NCI-H1436 (cell line): ENCODE measurements at places on chromosomes 5 and 9.
A peak's percentile ranks its signal among the peaks of the same experiment; 100 is the strongest.

- DNase-seq = no peak
Observed at GRCh38 chr9:137116027-137116507, 1.5 kb upstream of the DPP7 start.

DNA sequence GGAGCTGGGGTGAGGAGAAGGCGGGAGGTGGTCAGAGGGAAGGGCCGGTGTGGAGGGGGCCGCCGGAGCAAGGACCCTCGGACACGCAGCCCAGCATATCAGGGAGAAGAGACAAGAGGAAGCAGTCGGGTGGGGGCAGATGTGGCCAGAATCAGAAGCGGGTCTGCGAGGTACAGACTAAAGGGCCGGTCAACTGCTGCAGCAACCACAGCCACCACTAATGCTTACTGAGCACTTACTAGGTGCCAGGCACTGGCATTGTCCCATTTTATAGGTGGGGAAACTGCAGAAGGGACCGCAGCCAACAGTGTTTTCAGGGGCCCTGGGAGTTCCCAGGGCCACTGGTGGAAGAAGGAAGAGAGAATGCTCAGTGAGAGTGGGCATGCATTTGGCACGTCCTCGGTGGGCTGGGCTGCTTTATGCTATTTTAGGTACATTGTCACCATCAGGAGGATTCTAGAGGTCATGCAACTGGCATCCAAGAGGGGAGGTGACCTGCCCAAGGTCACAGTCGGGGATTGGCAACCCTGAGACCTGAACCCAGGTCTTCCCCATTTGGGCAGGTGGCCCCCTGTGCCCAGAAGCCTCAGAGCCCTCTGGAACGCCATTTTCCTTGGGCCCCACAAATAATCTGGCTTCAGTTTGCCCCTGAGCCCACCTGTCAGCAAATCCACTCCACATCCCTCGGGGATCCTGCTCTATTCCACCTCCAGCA, 53.4 kb downstream of the DUSP1 start:
- DNase-seq = no peak

DNA sequence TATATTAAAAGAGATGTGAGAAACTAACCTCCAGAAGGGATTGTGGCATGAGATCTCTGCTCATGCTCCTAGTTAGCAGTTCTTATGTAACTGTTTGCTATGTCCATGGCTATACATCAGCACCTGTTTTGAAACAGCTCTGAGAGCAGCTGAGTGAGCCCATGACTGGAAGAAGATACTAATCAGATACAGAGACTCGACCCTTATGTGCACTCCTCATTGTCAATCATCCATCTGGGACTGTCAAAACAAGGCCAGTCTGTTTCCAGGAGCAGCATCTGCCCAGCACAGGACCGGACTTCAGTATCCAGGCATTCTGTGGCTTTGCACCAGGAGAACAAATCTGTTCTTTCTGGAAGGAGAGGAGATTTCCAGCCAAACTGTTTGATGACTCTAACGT, 77.7 kb downstream of the EFNA5 start:
- no peak for DNase-seq

- no peak for DNase-seq
Observed at GRCh38 chr5:32934529-32934928, 223.4 kb downstream of the NPR3 start.

GRCh38 chr9:2159521-2160454, 144.6 kb downstream of the SMARCA2 start:
- no peak for DNase-seq

GRCh38 chr5:67652201-67652600, 455.6 kb upstream of the CD180 start:
- DNase-seq = no peak

GRCh38 chr5:178435321-178436238, 154.6 kb downstream of the COL23A1 start:
- DNase-seq = no peak

GRCh38 chr9:98640394-98640793, 68.3 kb downstream of the GABBR2 start:
- DNase-seq = no peak

- DNase-seq = peak; percentile 59
Observed at GRCh38 chr5:135887447-135887864, 8.2 kb downstream of the IL9 start.

DNA sequence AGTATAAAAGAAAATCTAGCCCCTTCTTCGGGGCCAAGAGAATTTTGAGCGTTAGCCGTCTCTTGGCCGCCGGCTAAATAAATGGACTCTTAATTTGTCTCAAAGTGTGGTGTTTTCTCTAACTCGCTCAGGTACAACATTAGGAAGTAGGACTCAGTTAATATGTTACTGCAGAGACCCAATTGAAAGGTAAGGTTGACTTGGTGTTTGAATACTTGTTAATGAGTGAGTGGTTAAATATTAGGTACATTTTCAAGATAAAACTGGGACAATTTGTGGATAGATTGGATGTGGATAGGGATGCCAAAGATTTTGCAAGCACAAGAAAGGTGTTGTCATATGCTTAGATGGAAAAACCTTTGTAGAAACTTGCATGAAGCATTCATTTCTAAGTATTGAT, 1177.3 kb upstream of the CDH18 start:
- no peak for DNase-seq

- DNase-seq = peak; percentile 90
Observed at GRCh38 chr9:123268465-123269259, at the start of gene STRBP. STRBP (minus strand) TSS chr9:123268586; CDS start chr9:123184134, 84,452 bp downstream.

DNA sequence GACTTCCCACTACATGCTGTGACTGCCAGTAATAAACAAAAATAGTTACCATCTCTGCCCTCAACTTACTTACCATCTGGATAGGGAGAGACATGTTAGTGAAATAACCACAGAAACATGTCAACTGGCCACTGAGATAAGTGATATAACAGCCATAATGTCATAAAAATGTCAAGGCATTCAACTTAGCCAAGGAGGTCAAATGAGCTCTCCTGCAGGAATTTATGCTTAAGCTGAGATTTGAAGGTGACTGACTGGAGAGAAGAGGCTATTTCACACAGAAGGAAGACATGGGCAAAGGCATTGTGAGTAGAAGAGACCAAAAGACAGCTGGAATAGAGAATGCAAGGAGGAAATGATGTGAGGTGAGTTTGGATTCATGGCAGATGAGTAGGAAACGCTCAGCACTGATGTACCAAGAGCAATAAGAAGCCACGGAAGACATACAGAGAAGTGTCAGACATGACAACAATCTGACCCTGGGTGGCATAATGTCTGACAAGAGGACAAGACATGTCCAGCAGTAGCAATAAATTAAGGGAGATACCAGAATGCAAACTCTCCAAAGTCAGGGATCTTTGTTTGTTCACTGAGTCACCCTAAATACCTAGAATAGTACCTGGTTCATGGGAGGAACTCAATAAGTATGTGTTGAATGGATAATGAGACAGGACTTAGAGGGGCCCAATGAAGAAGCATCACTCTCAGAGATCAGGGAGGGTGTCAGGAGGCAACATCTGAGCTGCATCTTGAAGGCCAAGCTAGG, 318.8 kb downstream of the ACTL7B start:
- DNase-seq = no peak

GRCh38 chr9:94639061-94639998, at the start of gene FBP1:
FBP1 (minus strand) TSS chr9:94639518; CDS start chr9:94639310, 208 bp downstream.
- no peak for DNase-seq

DNA sequence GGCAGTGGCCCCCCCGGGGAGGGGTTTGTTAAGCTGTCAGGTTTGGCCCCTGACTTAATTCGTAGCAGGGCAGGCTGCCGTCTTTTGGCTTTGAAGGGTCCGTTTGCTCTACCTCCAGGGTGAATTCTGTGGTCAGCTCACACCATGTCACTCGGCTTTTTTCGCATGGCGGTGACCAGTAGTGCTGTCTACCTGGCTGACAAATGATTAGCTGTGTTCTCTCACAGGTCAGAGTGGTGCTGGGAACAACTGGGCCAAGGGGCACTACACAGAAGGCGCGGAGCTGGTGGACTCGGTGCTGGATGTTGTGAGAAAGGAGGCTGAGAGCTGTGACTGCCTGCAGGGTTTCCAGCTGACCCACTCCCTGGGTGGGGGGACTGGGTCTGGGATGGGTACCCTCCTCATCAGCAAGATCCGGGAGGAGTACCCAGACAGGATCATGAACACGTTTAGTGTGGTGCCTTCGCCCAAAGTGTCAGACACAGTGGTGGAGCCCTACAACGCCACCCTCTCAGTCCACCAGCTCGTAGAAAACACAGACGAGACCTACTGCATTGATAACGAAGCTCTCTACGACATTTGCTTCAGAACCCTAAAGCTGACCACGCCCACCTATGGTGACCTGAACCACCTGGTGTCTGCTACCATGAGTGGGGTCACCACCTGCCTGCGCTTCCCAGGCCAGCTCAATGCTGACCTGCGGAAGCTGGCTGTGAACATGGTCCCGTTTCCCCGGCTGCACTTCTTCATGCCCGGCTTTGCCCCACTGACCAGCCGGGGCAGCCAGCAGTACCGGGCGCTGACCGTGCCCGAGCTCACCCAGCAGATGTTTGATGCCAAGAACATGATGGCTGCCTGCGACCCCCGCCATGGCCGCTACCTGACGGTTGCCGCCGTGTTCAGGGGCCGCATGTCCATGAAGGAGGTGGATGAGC, 1.4 kb downstream of the TUBB4B start:
- no peak for DNase-seq

DNA sequence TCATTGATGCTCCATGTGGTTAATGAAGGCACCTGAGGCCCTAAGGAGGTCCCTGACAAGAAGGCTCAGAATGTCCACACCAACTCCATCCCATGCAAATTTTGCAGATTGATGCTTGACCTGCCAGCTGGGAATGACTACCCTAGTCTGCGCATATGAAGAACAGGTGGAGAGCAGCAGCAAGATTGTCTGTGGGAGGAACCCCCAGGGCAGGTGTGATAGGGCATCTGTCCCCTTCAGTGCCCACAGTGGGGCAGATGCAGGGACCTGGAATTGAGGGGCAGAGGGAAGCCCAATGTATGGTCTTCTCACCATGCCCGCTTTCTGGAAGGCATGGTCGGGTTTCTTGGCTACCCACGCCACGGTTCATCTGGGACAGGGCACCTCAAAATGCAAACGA, 79.6 kb downstream of the MACROH2A1 start:
- no peak for DNase-seq

- DNase-seq = peak; percentile 1
Observed at GRCh38 chr5:94613583-94613982, 4.8 kb downstream of the KIAA0825 start.

- no peak for DNase-seq
Observed at GRCh38 chr5:178149199-178149932, 4.3 kb downstream of the NHP2 start.

DNA sequence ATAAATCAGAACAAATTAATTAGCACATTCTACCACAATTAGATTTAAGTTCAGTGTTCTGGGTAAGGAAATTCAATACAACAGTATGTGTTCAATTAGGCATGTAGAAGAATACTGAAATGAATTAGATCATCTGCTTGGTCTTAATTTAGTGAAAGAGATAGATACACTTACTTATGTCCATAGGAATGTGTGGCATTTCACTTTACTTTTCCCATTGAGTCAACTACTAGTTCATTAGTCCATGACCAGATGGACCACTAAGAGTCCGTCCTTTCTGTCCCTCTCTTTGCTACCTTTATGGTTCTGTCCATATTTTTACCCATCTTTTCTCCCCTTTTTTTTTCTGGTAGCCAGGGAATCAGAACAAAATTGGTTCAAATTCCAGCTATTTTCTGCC, 276.9 kb downstream of the OSTF1 start:
- no peak for DNase-seq

DNA sequence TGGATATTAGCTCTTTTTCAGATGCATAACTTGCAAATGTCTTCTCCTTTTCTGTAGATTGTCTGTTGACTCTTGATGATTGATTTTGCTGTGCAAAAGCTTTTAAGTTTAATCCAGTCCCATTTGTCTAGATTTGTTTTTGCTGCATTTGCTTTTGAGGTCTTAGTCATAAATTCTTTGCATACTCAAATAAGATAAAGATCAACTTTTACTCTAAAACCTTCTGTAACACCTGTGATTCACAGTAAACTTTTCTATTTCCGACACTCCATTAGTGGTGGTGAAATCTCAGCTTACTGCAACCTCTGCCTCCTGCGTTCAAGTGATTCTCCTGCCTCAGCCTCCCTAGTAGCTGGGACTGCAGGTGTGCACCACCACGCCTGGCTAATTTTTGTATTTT, 239.0 kb upstream of the ST8SIA4 start:
- no peak for DNase-seq

GRCh38 chr5:31196309-31196708, 2.8 kb downstream of the CDH6 start:
- no peak for DNase-seq

GRCh38 chr9:34566972-34567371, 22.6 kb downstream of the CNTFR start:
- DNase-seq = no peak

DNA sequence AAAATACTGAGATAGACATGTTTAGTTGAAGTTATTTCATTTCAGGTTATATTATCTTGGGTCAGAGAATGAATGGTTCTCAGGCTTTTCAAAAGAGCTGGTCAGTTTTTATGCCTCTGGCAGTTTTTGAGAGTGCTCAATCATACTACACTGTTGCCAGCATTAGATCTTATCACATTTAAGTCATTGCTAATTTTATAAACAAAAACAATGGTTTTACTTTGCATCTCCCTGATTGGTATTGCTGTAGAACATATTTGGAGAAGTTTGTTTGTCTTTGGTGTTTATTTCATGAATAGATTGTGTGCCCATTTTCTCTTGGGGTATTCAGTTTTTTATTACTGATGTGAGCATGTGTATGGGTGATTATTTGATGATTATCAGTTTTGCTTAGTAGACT, 1.5 kb downstream of the CATSPER3 start:
- DNase-seq = no peak

DNA sequence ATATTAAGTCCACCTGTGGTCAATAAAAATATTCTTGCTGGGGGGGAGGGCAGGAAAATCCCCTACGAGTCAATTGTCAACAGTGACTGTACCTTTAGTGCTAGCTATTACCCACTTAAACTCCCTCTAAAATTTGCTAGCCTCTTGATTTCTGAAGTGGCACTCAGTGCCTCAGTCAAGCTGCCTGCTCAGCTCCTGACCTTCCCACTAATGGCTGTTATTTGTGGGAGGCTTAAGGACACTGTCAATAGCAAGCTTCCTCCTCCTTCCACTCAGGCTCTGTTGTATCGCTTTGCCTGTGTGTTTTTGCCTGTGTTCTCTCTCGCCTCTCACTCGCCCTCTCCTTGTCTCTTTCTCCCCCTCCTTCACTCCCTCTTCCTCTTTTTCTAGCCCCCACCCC, 140.8 kb downstream of the BNC2 start:
- peak; percentile 85 for DNase-seq
